ENCODE measurements at places on chromosomes 4 and X.

DNA sequence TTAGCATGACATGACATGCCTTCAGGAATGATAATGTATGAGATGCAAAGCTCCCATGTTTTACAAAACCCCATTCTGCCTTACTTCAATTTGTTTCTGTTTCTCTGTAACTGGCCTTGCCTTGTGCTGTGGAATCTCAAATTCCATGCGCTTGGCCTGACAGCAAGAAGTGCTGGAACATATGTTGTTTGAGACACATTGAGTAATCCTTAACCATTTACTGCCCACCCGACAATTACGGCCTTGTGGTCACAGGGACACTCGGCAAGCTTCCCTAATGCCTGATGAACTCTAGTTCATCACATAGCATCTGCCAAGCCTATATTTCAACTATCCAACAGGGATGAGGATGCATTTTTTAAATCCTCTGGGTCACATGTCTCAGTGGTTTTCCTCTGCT is 226.4 kb upstream of the CASK start:
- peak; percentile 43 for DNase-seq

GRCh38 chr4:56757261-56757746 is 64.2 kb downstream of the SPINK2 start:
- no peak for DNase-seq

GRCh38 chr4:40630335-40631021 is 814 bp upstream of the RBM47 start:
- DNase-seq = peak; percentile 64

- DNase-seq = no peak
These were observed 7.6 kb downstream of the UBE2D3 start for GRCh38 chr4:102819588-102820365.

DNA sequence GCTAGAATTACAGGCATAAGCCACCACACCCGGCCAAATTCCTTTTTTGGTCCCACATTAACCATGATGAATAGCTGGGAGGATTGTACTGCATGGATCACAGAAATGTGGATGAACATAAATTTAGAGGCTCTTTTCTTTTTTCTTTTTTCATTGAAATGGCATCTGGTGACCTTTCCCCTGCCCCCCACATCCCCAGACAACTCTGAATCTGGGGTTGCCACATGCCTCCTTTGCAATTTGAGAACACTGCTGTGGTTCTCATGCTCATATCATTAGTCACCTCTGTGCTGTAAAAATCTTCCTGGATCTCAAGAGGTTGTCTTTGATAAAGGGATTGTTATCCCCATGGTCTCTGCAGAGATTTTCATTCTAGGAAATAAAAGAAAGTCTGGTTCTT is 22.8 kb upstream of the FMR1NB start:
- no peak for DNase-seq

DNA sequence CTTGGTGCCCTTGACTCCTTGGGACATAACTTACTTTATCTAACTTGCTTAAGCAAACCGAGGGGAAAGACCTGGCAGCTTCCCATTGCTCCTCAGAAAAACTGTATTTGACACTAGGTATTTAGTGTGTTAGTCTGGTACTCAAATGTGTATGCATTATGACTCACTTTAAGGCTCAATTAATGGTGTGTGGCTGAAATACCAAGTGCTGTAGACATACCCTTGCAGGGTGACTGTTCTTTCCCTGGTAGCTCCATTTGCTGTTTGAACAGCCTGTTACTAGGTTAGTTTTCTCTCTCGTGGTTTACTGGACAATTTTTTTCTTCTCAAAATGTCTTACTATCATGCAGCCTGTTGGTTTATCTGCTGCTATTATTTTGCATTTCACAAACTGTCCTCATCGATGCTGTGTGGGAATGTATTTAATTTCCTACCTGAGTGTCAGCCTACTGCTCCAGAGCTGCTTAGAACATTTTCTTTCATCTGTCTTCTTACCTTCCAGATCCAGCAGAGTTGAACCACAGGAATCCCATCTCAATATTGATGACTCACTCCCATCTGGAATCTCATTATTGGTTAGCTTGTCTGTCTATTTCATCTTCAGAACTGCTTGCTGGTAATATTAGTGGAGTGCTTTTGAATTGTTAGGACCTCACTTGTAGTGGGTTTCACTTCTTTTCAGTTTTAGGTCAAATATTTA is 158.0 kb upstream of the FAT1 start:
- DNase-seq = no peak

- DNase-seq = no peak
These were observed 66.7 kb downstream of the GPM6A start for GRCh38 chr4:175745329-175745728.

DNA sequence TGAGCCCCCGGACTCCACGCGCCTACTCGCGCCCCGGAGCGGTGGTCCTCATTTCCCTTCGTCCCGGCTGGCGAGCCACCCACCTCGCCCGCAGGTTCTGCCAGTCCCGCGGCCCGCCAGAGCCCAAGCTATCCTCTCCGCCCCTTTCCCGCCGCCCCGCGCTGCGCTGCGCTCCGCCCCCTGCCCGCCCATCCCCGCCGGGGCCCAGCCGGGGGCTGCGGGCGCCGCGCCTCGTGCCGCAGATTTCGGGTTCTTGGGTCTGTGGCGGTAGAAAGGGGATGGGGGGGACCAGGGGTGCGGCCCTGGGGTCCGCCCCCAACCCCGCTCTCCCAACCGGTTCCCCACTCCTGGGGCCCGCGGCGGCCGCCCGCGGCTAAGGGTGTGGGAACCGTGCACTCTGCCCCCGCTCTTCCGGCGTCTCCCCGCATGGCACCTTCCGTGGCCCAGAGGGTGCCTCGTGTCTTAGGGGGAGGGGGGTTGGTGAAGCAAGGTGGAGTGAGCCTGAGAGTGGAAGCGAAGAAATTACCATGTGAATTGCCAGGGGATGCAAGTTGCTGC is 650.8 kb upstream of the DIPK2B start:
- DNase-seq = no peak

GRCh38 chrX:338281-338835 is 19.8 kb upstream of the GTPBP6 start:
- DNase-seq = no peak

DNA sequence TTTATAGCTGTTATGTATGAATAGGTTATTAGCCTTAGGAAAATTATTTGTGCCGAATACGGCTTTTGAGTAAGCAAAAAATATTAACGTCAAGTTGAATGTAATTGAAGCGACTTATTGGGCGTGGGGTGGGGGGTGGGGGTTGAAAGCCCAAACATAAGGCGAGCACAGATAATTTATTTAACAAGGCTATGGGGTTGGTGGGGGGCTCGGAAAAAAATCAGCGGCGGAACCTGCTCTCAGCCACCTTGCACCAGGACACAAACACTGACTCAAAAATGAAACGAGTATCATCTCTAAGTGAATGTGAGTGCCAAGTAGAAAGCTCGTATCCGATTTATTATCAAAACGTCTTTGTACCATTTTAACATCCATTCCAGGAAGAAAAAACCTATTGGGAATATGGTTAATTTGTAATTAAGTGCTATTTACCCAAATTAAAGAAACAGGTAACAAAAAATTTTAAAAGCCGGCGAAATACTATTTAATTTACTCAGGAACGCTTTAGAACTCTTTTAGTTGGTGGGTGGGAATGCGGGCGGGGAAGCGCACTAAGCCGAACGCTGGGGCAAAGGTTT is 902 bp upstream of the LARP1B start:
- no peak for DNase-seq

DNA sequence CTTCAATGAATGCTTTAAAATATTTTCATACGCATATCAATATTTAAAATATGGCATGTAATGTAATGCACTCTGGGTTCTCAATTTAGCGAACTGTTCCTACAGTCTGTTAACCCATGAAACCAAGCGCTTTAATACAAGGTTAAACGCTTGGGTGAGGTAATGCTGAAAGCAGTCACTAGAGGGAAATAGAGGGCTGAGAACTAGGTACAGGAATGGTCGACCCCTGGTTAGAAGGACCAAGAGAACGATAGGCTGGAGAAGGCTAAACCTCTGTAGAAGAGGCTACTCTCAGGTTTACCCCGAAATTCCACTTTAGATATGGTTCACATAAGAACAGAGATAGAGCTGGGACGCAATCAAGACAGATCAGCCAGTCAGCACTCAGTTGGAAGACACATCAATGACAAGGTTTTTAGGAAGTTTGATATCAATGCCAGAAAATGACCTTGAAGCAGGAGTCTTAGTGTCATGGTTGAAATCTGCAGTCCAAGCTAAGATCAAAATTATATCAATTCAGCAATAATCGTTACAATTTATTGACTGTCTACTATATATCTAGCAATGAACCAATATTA is 26.9 kb downstream of the ARSJ start:
- DNase-seq = peak; percentile 11

DNA sequence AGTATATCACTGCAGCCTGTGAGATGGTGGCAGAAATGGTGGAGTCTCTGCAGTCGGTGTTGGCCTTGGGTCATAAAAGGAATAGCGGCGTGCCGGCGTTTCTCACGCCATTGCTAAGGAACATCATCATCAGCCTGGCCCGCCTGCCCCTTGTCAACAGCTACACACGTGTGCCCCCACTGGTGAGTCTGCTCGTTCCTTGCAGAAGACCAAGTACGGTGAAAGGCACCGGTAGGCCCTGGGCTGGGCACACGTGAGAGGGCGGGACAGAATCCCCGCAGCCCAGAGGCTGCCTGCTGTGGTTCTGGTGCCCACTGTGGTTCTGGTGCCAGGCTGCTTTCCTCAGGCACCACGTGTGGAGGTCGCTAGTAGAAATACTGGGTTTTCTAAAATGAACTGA is 31.2 kb upstream of the MSANTD1 start:
- no peak for DNase-seq

DNA sequence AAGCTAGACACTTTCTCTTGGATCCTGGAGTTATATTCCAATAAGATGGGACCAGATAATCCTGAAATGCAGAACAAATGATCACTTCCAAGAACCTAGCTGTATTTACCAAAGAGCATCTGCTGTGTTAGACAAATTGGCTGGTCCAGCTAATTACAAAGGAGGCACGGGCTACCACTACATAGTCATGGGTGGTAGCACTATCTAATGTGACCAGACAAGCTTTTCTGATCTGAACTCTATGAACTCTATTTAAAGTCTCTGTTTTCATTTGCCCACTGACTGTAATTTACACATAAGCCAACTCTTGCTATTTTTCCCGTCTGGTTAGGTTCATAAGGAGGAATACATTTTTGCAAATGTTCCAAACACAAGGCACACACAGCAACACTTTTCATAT is 34.6 kb downstream of the LNX1 start:
- DNase-seq = no peak

DNA sequence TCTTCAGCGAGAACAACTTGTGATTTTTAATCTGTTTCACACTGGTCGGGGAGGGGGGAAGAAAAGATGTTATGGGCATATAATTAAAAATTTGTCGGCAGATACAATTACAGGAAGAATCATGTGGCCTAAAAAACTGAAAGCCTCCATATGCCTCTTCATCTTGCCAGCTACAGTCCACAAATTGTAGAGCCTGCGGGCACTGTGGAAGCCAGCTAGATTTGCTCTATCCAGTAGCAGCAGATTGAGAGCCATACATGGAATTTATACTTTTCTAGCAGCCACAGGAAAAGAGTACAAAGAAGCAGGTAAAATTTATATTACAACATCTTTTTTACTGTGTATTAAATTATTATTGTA is 147.3 kb downstream of the TBL1X start:
- no peak for DNase-seq

DNA sequence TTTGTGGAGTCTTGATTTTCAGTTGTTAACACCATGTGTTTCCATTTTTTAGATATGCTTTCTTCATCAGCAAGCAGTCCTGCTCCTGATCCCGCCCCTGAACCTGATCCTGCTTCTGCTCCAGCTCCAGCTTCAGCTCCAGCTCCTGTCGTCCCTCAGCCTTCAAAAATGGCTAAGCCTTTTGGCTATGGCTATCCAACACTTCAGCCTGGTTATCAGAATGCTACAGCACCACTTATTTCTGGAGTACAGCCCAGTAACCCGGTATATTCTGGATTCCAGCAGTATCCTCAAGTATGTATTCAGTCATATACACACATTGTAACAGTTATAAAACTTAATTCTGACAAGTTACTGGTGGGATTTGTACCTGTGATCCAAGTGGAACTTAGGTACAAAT is 60.9 kb downstream of the SEC24B start:
- no peak for DNase-seq

DNA sequence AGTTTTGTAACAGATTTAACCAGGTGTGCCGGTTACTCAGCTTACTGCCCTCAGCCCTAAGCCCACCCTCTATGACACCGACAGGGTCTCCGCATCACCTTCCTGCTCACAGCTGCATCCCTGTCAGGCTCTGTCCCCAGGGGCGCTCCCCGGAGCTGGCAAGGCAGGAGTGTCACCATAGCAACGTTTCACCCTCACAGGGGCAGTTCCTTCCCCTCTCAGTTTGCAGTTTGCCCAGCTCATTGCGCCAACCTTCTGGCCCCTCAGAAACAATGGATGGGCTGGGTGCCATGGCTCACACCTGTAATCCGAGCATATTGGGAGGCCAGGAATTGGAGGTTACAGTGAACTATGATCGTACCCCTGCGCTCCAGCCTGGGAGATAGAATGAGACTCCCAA is 42.6 kb downstream of the RGS12 start:
- no peak for DNase-seq

DNA sequence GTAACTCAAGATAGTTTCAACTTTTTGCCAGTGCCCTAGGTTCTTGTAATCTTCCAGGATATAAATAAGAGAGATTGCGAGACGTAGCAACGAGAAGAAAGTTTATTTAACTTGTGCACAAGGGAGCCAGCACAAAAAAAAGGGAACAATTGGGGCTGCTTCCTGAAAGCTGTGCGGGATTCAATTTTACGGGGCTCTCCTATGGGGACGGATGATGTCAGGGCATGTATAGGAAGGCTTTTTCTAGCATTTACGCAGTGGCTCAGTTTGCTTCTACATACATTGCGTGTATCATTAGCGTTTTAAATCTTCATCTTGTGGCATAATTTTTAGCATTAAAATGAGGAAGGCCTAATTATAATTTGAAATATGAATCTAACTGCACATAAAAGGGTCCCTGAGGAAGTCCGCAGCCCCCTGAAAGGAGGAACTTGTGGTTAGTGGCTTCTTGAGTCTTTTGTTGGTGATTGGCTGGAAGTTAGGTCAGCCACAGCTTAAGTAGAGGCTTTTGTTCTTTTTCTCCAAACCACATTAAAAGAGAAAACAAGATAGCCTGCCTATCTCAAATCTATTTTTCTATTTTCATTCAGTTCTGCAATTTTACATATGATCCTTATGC is 668.2 kb upstream of the NDST4 start:
- peak; percentile 86 for DNase-seq

DNA sequence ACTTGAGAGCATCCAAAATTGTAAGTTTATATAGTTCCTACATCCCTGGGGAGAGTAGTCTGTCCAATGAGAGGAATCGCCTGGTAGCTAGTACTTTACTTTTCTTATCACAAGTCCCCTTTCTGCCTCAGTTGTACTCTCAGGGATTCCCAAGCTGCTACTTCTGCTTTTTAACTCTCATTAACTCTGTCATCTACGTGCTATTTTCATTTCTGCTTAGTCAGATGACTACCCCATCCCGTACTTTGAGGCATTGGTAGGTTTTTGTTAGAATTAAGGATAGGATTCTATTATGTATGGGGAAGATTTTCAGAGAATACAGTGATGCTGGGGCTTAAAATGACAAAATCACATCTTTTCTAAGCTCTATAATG is 24.7 kb downstream of the RBPJ start:
- no peak for DNase-seq

- no peak for DNase-seq
These were observed 169.7 kb downstream of the PALLD start for GRCh38 chr4:168666531-168666930.

All from MV-4-11 (cell line).